Fibroblast of lung (primary cell): ENCODE measurements at places on chromosomes 7 and 10.

GRCh38 chr7:68393051-68393450, 1205.2 kb upstream of the AUTS2 start:
- DNase-seq = no peak

DNA sequence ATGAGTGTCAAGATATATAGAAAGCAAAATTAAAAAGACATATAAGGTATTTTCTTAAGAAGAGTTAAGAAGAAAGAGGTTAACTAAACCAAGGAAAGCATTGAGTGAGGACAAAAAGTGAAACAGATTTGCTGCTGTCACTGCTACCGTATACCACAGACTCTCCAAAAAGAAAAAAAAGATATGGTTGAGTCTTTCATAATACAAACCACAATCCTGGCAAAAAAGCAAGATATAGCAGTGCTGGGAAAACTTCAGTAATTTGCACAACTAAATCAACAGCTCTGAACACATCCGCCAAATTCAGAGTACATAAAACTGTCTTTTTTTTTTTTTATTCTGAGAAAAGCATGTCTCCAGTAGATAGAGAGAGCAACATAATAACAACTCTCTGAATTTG, 114.7 kb downstream of the ETV1 start:
- DNase-seq = peak; percentile 85

DNA sequence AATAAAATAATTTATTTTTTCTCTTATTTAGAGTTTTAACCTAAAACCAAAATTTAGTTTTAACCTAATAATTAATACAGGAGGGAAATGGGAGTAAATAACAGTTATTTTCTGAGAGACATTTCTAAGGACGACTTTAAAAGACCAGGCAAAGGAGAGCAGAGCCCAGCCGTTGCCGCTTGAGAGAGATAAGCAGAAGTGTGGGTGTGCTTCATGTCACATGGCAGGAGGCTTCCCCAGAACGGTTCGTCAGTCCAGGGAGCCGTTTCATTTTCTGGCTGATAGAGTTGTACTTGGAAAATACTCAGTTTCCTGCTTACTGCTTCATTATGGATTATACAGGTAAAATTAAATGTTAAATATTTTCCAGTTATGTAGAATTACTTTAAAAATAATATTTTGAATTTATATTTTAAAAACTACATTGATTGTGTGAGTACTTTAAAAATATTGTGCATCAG, 61.4 kb downstream of the ST7 start:
- peak; percentile 53 for DNase-seq

DNA sequence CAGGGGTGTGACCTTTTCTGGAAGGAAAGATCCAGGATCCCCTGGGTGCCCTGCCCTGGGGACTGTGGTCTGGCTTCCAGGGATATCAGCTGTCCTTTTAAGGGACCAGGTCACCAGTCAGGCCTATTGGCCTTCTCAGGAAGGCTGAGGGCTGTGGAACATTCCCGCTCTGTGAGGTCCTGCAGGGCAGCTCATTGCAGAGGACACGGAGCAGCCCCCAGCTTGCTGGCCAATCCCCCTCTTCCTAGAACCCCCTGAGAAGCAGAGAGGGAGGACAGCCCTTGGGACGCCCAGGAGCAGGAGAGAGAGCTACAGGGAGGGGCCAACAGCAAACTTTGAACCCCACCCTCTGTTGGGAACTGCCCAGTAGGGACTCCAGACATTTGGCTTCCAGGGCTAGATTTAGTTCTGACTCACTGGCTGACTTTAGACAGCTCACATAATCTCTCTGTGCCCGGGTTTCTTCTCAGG, 67.9 kb upstream of the COL13A1 start:
- peak; percentile 84 for DNase-seq

DNA sequence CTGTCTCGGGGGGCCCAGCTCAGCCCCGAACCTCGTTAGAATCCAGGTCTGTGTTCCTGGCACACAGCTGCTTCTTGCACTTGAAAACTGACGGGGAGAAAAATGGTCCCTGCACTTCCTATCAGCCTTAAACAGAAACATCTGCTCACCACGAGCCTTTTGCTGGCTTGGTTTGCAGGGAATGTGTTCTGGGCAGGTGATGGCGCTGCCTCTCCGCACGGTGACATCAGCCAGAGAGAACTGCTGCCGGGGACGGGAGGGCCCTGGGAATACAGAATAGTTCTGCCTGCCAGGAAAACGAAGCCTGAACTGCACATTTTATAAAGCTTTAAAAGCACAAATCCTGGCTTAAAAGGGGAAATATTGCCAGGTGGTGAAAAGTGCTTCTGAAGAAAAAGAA, 622.5 kb downstream of the TYW1 start:
- peak; percentile 3 for DNase-seq

- no peak for DNase-seq
These were observed 30.9 kb upstream of the VCL start for GRCh38 chr10:73967022-73967429.

DNA sequence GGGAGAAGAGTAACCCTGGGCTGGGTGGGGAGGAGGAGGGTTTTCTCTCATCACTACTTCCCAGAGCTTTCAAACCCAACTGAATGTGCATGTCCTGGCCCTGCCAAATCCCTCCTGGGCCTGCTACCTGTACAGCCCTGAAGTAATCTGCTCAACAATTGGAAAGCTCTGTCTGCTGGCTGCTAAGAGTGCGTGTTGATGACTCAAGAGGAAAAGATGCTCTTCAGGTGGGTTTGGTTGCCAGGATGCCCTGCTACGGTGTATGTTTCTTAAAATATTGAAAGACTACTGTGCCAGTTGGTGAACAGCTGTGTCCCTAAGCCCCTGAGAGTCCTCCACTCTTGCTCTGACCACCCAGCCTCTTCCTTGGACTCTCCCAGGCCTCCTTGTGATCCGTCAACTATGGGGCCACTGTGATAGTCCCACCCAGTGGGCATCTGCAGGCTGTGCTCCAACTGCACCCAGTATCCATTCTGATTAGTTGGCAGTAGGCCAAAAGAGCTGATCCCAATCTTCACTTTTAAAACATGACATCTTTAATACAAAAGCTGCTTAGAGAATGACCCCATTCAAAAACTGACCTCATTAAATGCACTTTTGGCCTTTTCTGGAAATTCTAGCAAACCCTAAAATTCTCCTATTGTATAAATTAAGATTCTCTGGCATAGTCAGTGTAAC, 85.6 kb downstream of the AOAH start:
- DNase-seq = no peak

DNA sequence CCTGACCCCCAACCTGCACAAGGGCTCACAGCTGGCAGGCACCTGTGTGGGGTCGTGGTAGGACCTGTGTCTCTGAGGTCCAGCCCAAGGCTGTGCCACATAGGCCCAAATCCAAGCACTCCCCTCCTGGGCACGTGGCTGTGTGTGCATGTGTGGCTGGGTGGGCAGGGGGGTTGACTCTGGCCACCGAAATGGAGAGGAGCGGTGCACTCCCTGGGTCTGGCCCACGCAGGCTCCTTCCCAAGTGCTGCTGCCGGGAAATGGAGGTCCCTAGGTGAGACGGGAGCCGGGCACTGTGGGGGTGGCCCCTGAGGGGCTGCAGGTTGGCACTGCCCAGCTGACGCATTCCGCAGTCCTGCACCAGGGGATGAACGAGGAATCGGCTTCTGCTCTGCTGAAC, 528.1 kb downstream of the DNAJB6 start:
- no peak for DNase-seq

DNA sequence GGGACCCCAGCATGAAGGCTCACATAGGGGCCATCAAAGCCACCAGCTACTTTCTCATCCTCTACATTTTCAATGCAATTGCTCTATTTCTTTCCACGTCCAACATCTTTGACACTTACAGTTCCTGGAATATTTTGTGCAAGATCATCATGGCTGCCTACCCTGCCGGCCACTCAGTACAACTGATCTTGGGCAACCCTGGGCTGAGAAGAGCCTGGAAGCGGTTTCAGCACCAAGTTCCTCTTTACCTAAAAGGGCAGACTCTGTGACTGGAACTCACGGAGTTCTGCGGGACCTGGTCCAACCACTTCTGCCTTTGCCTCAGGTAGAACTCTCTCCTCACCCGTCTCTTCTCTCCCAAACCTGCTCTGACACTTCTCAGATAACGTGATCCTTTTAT, 945 bp downstream of the TAS2R40 start:
- DNase-seq = no peak

DNA sequence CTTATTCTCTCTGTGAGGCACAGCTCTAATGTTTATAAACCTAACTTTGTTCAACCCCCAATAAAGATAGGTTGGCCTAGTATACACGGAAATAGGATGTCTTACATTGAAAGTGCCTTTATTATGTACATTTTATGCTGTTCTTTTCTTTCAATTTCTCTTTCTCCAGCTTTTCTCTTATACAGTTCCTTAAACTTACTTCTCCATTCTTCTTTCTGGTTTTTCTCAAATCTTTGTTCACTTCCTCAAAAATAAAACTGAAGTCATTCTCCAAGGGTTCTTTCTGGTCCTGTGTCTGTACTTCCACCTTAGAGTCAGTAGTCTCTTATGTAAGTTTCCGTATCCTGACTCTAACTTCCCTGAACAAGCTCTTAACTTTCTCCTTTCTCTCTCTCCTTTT, 29.2 kb upstream of the NAMPT start:
- DNase-seq = no peak

- DNase-seq = no peak
These were observed 2.4 kb upstream of the EBF3 start for GRCh38 chr10:129966370-129966888.

- DNase-seq = no peak
These were observed 67.6 kb upstream of the VIPR2 start for GRCh38 chr7:159212226-159212625.

- no peak for DNase-seq
These were observed 184.0 kb upstream of the ADO start for GRCh38 chr10:62620491-62620890.

- DNase-seq = no peak
These were observed 4.9 kb upstream of the ZFYVE27 start for GRCh38 chr10:97732052-97732359.

DNA sequence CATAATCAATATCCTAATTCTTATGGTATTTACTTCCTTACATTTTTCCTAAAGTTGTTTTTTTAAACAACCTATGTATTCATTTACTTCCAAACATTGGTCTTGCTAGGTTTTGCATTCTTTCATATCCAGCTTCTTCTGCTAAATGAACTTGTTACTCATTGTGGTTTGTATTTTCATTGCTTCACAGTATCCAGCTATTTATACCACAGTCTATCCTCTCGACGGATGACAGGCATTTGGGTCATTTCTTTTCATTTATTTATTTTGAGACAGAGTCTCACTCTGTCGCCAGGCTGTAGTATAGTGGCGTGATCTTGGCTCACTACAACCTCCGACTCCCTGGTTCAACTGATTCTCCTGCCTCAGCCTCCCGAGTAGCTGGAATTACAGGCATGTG, 66.8 kb downstream of the CCDC6 start:
- peak; percentile 79 for DNase-seq

- no peak for DNase-seq
These were observed 248.9 kb downstream of the DGKI start for GRCh38 chr7:137597856-137598255.

DNA sequence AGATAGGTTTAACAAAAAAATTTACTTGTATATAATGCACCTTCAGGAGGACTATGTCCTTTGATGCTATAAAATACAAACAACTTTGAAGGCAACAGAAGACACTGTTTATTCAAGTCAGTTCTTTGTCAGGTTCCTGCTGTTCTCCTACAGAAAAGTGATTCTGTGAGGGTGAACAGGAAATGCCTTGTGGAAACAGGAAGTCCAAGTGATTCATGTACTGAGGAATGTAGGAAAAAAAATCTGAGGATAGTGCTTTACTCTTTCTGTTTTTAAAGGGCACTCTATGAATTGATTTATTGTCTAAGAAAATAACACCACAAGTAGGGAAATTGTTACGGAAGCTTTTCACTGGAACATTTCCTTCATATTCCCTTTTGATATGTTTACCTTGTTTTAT, 171.9 kb downstream of the HDAC9 start:
- peak; percentile 65 for DNase-seq

DNA sequence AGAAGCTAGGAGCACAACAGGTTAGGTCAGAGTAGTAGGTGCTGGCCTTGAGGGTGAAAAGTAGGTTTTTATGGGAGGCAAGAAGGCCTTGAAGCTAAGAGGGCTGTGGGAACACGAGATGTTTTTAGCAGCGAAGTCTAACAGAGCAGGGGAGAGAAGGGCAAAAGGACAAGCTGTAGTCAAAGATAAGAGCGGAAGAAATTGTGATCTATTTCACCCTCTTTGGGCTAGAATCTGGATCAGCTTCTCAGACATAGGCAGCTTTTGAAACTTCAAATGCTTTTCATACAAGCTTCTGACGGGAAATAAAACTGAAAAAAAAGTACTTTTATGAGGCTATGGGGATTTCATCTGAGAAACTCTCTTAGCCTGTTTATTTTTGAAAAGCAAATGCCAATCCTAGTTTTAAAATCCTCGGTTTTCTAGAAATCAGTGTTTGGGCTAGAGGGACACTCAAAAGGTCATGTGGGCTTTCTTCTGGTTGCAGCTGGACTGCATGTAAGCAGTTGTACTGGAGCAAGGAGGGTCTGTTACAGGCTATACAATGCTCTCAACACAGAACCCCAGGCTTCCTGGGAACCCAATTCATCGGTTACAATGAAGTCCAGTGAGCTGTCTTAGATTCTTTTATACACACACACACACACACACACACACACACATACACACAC, 83.6 kb downstream of the RNF216 start:
- no peak for DNase-seq

DNA sequence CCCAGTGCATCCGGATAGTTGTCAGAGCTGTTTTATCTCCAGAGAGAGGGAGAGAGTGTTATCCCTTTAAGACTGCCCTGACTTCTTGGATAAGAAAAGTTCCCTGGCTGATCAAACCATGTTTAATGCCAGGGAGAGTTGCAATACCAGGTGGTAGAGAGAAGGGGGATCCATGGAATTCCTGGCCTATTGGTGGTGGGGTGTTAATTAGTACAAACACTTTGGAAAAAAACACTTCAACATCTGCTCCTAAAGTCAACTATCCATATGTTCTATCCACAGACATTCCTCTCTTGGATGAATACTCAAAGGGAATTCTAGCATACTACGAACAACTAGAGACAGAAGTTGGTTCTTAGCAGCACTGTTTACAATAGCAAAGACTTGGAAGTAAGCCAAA, 307.2 kb downstream of the TCERG1L start:
- DNase-seq = no peak

DNA sequence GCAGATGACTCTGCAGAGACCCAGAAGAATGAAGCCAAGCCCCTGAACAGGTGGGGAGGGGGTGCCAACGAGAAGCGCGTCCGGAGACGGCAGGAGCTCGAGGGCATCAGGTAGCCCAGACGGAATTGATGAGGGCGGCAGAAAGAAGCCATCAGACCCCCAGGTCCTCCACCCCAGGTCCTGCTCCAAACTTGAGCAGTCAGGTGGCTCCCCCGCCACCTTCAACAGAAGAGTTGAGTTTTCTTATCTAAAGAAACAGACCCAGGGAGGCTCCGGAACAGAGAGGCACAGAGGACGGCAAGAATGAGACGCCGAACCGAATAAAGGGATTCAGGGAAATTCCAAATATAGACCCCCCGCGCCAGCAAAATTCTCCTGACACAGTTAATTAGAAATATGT, 22.2 kb downstream of the RGS10 start:
- DNase-seq = no peak
